Breast epithelium (tissue), 4 donors: ENCODE measurements at places on chromosomes 7 and 10.

- peak; percentile 25 for DNase-seq
Observed at GRCh38 chr7:17674166-17674942, 265.9 kb downstream of the SNX13 start.

GRCh38 chr10:131654471-131655087 lies 246.2 kb upstream of the PPP2R2D start:
- no peak for DNase-seq

- DNase-seq, result no peak
Observed at GRCh38 chr7:120714945-120715344, 143.0 kb downstream of the TSPAN12 start.

DNA sequence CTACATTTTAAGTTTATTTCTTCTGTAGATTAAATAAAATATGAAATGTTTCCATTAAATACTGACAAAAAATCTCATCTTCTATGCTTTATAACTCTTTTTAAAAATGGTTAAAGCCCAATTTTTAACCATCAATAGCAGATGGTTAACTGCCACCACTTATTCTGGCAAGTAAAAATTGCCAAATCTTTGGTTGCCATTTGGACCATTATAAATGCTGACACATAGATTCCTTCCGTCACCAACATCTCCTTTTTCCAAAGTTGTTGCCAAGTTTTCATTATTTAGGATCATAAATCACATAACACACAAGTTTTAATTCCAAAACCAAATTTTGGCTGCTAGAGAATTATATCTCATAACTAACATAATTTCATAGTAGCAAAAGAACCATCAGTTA lies 1614.3 kb downstream of the REEP3 start:
- DNase-seq, result no peak

DNA sequence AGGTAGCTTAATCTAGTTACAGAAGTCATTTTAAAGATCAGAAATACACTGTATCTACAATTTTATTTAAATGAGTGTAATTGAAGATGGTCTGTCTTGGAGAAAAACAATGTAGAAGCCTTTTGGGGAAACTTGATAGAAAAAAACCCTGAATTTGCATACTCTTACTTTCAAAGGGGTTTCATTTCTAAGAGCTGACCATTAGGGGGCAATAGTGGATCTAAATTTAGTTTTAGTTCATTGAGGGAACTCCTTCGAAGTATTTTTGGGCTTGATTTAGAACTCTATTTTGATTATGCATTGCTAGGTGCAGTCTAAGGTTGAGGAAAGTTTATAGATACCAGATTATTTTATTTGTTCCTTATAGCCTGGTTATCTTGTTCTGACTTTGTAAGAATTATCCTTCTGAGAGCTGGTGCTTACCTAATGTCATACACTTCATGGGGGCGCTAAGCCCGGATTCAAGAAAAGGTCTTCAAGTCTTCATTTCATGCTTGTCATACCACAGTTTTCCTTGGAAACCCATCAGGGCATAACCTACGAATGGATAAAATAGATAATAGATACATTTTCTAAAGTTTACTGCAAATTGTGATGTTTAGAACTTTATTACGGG lies 69.1 kb upstream of the MXI1 start:
- no peak for DNase-seq

DNA sequence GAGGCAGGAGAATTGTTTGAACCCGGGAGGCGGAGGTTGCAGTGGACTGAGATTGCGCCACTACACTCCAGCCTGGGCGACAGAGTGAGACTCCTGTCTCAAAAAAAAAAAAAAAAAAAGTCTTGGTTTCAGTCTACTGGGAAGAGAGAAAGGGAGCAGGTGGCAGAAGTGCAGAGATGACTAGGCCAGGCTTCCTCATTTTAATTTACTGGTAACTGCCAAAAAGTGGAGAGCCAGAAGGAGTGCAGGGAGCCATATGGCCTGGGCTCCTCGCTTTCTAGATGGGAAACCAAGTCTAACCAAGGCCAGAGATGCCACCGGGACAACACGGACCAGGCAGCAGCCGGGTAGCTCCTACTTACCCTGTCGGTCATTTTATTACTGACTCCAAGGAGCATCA lies 12.2 kb downstream of the SEPHS1 start:
- DNase-seq, result no peak

GRCh38 chr7:146479040-146479439 lies 362.4 kb downstream of the CNTNAP2 start:
- no peak for DNase-seq

- DNase-seq, result no peak
Observed at GRCh38 chr10:21183025-21183424, 285.9 kb upstream of the NEBL start.

DNA sequence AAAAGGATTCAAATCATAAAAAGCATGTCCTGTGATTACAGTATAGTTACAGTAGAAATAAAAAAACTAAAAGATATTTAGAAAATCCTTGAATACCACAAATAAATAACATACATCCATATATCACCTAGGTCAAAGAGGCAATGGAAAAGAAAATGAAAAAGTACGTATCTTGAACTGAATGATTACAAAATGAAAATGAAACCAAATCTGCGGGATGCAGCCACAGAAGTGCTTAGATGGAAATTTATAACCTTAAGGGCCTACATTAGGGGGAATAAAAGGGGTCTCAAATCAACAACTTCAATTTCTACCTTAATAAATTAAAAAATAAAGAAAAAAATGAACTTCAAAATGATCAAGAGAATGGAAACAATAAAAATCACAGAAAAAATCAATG lies 879.0 kb upstream of the CELF2 start:
- DNase-seq, result no peak

DNA sequence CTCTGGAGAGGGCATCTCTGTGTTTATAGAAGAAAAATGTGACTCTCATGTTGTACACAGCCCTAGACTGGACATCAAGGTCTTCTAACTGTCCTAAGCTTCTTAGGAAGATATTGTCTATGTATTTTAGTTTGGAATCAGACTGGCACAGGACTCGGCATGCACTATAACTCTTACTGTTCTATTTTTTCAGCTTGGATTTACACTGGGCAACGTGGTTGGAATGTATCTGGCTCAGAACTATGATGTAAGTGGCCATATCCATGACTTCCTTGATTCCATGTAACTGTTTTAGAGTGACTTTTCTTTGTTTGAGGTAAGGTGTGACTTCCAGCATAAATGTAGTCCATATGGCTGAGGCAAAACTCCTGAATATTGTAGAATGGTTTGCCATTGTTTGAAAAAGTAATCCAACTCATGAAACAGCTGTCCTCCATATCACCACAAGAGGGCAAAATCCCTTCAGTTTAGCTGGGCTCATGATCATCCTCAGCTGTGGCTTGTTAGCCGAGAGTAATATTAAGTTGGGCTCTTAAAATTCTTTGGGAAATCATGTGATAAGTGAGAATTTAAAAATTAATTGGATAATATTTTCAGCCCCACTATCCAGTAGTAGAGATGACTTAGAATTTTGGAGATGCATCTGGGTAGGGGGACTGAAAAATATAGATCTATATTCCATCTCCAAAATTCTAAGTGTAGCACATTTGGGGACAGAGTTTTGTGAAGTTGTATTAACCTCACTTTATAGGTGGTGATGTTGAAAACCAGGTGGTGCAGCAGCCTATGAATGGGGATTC lies 10.4 kb downstream of the STMP1 start:
- no peak for DNase-seq

DNA sequence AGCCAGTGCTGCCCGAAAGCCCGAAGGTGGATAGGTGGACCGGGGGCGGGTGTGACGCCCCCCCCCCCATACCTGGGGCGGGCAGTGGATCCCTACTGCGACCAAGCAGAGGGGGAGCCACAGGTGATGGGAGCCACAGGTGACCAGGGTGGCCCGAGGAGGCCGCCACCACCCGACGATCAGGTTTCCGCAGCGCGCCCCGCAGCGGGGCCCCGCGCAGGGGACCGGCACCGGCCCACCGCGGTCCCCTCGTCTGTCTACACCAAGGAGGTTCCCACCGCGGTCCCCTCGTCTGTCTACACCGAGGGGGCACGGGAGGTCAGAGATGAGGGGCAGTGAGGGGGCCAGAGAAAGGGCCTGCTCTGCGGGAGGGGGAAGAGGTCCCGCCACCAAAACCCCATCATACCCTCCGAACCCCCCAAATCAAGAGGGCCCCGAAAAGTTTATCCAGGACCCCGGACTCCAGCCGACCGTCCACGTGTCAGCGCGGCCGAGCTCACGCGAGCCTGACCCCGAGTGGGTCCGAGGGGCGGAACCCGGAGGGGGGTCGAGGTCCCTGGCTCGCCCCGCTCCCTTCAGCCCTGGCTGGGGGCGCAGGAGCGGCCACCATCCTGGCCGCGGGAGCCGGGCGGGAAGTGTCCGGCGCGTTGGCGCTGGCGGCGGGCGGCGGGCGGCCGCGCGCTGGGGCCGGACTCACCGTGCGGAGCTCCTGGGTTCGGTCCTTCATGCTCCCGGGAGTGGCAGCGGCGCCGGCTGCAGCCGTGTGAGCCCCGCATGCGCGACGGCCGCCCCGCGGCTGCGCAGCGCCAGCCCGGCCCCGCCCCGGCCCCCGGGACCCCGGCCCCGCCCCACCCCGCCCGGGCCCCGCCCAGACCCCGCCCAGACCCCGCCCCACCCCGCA lies at the start of gene STX1A:
TSS of gene STX1A (minus strand) at position 765 of the 901 bp plus-strand sequence. CDS start at position 727, 38 bp downstream.
- DNase-seq, result no peak

DNA sequence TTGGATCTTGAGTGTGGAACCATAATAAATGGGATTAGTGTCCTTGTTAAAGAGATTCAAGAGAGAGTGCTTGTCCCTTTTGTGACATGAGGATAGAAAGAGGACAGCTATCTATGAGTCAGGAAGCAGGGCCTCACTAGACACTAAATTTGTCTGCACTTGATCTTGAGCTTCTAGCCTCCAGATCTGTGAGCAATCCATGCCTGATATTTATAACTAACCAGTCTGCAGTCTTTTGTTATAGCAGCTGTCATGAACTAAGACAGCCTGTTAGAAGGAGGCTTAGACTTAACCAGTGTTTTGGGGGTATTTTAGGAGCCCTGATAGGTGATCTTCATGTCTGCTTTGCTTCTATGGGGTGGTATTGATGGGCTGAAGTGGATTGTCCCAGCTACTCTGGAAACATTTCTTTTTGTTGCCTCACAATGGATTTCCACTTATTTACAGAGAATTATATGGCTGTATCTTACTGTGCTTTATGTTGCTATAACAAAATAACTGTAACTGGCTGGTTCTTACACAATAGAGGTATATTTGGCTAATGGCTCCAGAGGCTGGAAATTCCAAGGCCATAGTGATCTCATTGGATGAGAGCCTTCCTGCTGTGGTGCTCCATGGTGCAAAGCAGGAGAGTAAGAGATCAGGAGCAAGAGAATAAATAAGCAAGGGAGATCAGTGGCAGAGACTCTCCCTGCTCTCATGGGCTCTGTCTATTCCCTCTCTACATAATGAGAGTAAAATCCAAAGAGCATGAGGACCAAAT lies 23.4 kb upstream of the AKR1C3 start:
- DNase-seq, result no peak

GRCh38 chr7:146788008-146788407 lies 671.4 kb downstream of the CNTNAP2 start:
- no peak for DNase-seq

DNA sequence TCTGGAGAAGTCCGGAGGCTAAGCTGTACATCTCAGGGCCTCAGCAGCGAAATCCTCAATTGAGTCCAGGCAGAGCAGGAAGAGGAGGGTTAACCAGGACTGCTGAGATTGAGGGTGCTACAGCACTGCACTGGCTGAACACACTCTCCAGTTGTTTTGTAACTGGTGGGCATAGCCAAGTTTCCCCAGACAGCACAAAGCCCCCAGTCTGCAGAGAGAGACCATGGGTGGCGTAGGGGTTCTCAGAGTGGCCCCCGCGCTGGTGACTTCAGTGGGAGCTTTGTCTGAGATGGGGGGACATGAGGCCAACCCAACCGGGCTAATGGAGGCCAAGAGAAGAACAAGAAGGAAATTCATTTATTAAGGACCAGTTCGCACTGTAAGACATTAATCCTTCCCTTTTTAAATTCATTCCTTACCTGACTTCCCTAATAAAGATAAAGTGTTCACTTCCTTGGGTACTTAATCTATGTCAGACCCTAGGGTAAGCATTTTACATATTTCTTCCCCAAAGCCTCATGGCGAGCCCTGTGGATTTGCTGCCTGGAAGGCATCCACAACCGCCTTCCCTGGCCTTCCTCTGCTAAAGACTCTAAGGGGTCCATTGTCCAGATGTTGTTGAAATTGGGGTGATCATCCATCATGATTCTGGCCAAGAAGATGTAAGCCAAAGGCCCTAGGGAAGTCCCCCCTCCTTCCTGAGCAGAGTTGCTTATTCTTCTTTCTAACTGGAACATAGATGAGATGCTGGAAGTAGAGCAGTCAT lies 121.4 kb upstream of the CHST15 start:
- DNase-seq, result no peak

DNA sequence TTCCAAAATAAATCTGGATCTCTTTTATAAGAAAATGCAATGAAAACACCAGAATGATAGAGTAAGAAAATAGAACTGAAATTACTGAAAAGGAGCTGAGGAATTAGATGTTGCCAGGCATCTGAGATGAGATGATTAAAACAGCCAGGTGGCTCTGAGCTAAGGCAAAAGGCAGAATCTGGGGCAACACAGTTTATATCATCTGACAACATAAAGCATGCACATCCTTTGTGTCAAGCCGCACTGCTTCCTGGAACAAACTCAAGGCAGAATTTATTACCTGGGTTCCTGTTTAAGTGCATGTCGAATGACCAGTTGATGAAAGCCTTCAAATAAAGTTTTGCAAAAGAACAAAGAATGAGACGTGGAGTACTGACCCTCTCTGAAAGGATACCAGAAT lies 247.0 kb downstream of the SNX10 start:
- DNase-seq, result no peak

DNA sequence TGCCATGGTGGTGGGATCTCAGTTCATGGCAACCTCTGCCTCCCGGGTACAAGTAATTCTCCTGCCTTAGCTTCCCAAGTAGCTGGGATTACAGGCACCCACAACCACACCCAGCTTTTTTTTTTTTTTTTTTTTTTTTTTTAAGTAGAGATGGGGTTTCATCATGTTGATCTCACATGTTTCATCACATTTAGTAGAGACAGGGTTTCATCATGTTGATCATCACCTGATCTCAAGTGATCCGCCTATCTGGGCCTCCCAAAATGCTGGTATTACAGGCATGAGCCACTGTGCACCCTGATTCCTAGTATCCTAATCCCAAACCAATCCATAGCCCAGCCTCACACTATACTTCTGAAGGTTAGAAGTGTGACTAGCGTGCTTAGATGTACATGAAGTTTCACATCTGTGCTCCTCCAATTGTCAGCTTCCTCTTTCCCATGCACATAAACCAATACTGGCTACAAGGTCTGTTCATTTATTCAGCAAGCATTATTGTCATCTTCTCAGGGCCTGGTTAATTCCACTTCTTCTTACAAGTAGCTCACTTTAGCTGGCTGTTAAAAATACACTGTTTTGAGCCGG lies 6.8 kb upstream of the NAT16 start:
- no peak for DNase-seq
